NCI-H1417 treated with DMSO at 0.1 percent for 48 hours (cell line): ENCODE measurements at places on chromosomes 2 and 18.

DNA sequence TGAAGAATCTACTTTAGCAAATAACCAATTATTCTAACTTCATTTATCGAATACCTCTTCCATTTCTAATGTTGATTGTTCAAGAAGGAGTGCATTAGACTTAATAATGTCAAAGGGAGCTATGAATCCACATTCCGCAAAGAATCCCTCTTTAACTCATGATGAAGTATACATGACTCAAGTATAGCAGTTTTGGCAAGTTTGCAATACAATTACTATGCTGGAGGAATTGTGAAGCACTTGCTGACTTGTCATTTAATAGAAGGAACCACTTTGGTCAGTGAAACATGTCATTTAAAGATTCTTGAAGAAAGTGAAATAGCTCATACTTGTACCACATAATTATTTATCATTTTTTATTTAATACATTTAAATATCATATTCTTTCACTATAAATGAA, 125.1 kb downstream of the SLC39A10 start:
- DNase-seq = no peak

DNA sequence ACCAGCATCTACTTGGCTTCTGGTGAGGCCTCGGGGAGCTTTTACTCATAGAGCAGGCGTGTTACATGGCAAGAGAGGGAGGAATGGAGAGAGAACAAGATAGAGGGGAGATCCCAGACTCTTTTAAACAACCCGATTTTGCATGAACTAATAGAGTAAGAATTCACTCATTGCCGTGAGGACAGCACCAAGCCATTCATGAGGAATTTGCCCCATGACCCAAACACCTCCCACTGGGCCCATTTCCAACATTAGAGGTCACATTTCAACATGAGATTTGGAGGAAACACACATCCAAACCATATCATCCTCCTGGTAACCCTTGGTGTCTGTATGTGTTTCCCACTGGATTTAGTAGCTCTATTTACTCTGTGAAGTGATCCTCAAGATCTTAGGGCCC, 249.9 kb upstream of the SP5 start:
- no peak for DNase-seq

DNA sequence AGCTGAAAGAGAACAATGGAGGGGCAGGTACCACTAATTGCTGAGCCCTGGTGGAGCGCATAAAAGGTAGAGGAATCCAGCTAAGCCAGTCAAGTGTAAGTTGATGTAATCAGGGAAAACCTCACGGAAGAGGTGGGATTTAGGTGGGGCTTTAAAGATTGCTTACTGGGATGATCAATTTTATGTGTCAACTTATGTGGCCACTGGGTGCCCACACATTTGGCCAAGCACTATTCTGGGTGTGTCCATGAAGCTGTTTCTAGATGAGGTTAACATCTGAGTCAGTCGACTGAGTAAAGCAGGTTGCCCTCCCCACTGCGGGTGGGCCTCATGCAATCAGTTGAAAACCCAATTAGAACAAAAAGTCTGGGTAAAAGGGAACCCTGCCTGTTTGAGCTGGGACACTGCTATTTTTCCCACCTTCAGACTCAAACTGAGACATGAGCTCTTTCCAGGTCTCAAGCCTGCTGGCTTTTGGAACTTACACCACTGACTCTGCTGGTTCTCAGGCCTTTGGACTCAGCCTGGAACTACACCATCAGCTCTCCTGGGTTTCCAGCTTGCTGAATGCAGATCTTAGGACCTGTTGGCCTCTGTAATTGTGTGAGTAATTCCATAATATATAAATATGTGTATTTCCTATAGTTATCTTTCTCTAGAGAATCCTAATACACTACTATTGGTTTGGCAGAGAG, 67.3 kb downstream of the MYO5B start:
- no peak for DNase-seq

GRCh38 chr18:48868468-48869466, 82.0 kb downstream of the SMAD7 start:
- no peak for DNase-seq

- DNase-seq = no peak
Observed at GRCh38 chr2:36701391-36701795, 4.9 kb downstream of the VIT start.

DNA sequence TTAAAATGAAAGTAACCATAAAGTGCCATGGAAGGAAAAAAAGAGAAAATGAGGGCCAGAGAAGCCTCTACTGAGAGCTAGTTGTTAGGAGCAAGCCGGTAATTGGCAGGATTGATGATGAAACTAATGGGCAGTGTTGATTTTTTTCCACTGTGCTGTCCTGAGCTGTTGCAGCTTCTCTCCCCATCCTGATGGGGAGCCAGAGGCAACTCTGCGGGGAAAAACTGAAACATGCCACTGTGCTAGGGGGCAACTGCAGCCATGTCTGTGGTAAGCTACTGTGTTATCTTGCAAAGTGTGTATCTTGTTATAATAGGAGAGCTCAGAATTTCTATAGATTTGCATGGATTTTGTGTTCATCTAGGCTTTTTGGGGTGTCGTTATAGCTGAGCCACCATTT, 487.9 kb downstream of the STK39 start:
- DNase-seq = no peak

- DNase-seq = no peak
Observed at GRCh38 chr2:201779901-201780673, 646 bp downstream of the ALS2 start.

GRCh38 chr2:151862700-151863099, 34.5 kb upstream of the ARL5A start:
- no peak for DNase-seq
